ENCODE measurements at places on chromosomes 3 and 15. TPM values are rescaled to one million over a fixed set of nuclear protein-coding genes. Genes with fewer than 3 reads are reported as not detected.

GRCh38 chr3:5305684-5305989 is 118.1 kb downstream of the EDEM1 start:
- DNase-seq: no peak
- H3K4me1 ChIP-seq: no peaks in the 10 kb centered on the region
- peaks cover 13% of the 10 kb centered on the region for H3K27me3 ChIP-seq
- no peak overlapping the region for H3K27ac ChIP-seq
- no peaks in the 10 kb centered on the region for H3K36me3 ChIP-seq

DNA sequence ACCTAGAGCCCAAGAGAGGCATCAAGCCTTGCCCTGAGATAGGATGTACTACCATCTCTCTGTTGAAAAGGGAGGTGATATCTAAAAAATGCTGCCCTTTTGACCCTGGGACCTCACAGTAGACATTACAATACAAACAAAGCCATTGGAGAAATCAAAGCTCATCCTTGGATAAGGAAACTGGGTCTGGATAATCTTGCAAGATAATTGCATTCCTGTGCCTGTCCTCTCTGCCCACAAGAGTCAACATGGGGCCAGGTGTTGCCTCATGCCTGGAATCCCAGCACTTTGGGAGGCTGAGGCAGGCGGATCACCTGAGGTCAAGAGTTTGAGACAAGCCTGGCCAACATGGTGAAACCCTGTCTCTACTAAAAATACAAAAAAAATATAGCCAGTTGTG is 57.3 kb upstream of the DLG1 start:
- H3K4me1 ChIP-seq: no peaks in the 10 kb centered on the region
- H3K4me3 ChIP-seq: no peak overlapping the region
- no peaks in the 10 kb centered on the region for H3K27me3 ChIP-seq
- H3K27ac ChIP-seq: no peak overlapping the region
- no peaks in the 10 kb centered on the region for H3K36me3 ChIP-seq

- no peaks in the 10 kb centered on the region for H3K36me3 ChIP-seq
- H3K27me3 ChIP-seq: no peaks in the 10 kb centered on the region
- no peak for DNase-seq
- no peaks in the 10 kb centered on the region for H3K4me1 ChIP-seq
- H3K27ac ChIP-seq: no peak overlapping the region
Measured at GRCh38 chr3:189808246-189809007, 177.2 kb downstream of the TP63 start.

- H3K36me3 ChIP-seq: peaks cover 3% of the 10 kb centered on the region
- no peaks in the 10 kb centered on the region for H3K27me3 ChIP-seq
- peaks cover 6% of the 10 kb centered on the region for H3K4me1 ChIP-seq
- no peak overlapping the region for H3K4me3 ChIP-seq
Measured at GRCh38 chr3:15557511-15557946, 36.0 kb upstream of the COLQ start.

DNA sequence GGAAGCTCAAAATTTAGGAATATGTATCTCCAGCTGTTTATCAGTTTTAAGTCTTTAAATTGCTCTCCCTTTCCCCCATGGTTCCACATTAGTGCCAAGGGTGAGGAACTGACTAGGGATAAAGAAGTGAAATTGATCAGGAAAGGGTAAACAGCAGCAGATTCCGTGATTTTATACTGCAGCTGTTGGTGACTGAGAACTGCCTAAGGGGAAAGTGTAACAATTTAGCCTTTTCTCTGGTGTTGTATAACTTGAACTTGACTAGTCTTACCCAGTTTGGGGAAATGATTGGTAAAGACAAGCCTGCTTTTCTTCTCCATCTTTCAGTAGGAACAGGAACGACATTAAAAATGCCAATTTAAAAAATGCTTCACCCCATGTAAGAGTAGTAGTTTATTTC is 5.0 kb downstream of the SPRED1 start:
- no peak overlapping the region for H3K27ac ChIP-seq
- peaks cover 18% of the 10 kb centered on the region for H3K4me1 ChIP-seq
- no peak overlapping the region for H3K4me3 ChIP-seq
- DNase-seq: no peak

- H3K4me3 ChIP-seq: no peak overlapping the region
- no peak for DNase-seq
- no peaks in the 10 kb centered on the region for H3K36me3 ChIP-seq
- H3K27me3 ChIP-seq: peaks cover 5% of the 10 kb centered on the region
- H3K4me1 ChIP-seq: no peaks in the 10 kb centered on the region
- H3K27ac ChIP-seq: no peak overlapping the region
Measured at GRCh38 chr3:62496503-62496902, 123.2 kb upstream of the FEZF2 start.

DNA sequence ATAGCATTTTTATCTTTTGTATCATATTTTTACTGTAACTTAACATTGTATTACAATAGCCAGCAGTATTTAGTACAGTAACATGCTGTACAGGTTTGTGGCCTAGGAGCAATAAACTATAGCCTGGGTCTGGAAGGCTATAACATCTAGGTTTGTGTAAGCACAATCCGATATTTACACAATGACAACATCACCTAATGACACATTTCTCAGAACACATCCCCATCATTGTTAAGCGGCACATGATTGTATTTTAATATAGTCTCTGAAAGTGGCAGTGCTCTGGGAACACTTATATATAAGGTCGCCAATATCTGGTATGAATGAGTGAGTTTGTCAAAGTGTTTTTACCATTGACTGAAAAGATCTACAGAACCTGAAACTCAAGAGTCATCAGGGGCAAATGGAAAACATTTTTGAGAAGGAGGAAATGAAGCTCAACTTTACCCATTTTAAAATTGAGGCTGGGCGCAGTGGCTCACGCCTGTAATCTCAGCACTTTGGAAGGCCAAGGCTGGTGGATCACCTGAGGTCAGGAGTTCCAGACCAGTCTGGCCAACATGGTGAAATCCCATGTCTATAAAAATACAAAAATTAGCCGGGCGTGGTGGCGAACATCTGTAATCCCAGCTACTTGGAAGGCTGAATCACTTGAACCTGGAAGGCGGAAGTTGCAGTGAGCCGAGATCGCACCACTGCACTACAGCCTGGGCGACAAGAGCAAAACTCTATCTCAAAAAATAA is 38.8 kb upstream of the TNFSF10 start:
- no peak overlapping the region for H3K27ac ChIP-seq
- no peaks in the 10 kb centered on the region for H3K36me3 ChIP-seq
- no peaks in the 10 kb centered on the region for H3K27me3 ChIP-seq
- DNase-seq: no peak
- H3K4me3 ChIP-seq: no peak overlapping the region
- peaks cover 11% of the 10 kb centered on the region for H3K4me1 ChIP-seq

GRCh38 chr3:189119950-189120349 is 51.8 kb upstream of the TPRG1 start:
- no peaks in the 10 kb centered on the region for H3K36me3 ChIP-seq
- H3K4me1 ChIP-seq: no peaks in the 10 kb centered on the region
- H3K27ac ChIP-seq: no peak overlapping the region
- no peak overlapping the region for H3K4me3 ChIP-seq
- no peak for DNase-seq
- no peaks in the 10 kb centered on the region for H3K27me3 ChIP-seq

GRCh38 chr15:63339006-63339766 is 42.5 kb downstream of the CA12 start:
- H3K36me3 ChIP-seq: no peaks in the 10 kb centered on the region
- H3K4me1 ChIP-seq: no peaks in the 10 kb centered on the region
- H3K4me3 ChIP-seq: no peak overlapping the region
- H3K27ac ChIP-seq: no peak overlapping the region

GRCh38 chr3:43523454-43524053 is 98.3 kb downstream of the ANO10 start:
- no peak overlapping the region for H3K27ac ChIP-seq
- DNase-seq: no peak
- H3K36me3 ChIP-seq: no peaks in the 10 kb centered on the region

GRCh38 chr3:185717121-185717520 is 107.7 kb downstream of the IGF2BP2 start:
- H3K27ac ChIP-seq: no peak overlapping the region
- peaks cover 46% of the 10 kb centered on the region for H3K4me1 ChIP-seq
- no peaks in the 10 kb centered on the region for H3K36me3 ChIP-seq
- DNase-seq: no peak
- no peak overlapping the region for H3K4me3 ChIP-seq

DNA sequence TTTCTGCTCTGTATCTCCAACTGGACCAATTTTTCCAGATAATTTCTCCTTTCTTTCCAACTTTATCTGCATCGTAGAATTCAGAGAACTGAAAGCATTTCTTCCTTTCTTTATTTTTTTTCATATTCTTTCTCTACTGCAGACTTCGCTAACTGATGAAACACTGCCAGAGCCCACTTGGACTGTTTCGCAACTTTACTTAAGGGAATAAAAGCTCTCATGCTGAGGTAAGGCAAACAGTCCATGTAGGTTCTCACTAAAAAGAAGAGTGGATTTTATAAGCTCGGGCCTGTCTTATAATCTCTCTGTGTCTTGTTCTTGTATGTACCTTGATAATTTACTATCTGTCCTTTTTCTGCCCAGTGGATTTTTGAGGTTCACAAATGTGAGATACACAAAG is 163.5 kb downstream of the CNTN4 start:
- H3K27ac ChIP-seq: no peak overlapping the region
- no peaks in the 10 kb centered on the region for H3K27me3 ChIP-seq
- H3K36me3 ChIP-seq: no peaks in the 10 kb centered on the region
- DNase-seq: no peak
- no peak overlapping the region for H3K4me3 ChIP-seq

TMCC1 gene
- 32.5 TPM for total RNA-seq

GRCh38 chr15:48170981-48171380 is 7.1 kb downstream of the MYEF2 start:
- DNase-seq: no peak
- H3K4me1 ChIP-seq: no peaks in the 10 kb centered on the region
- H3K36me3 ChIP-seq: no peaks in the 10 kb centered on the region
- no peak overlapping the region for H3K4me3 ChIP-seq
- no peak overlapping the region for H3K27ac ChIP-seq
- H3K27me3 ChIP-seq: no peaks in the 10 kb centered on the region

- H3K27me3 ChIP-seq: 0 out of 2 replicates have a peak, but pooled peaks cover 4% of the 10 kb centered on the region
- H3K4me1 ChIP-seq: no peaks in the 10 kb centered on the region
- no peak for DNase-seq
- no peaks in the 10 kb centered on the region for H3K36me3 ChIP-seq
Measured at GRCh38 chr3:69540706-69541581, 155.1 kb upstream of the FRMD4B start.

DNA sequence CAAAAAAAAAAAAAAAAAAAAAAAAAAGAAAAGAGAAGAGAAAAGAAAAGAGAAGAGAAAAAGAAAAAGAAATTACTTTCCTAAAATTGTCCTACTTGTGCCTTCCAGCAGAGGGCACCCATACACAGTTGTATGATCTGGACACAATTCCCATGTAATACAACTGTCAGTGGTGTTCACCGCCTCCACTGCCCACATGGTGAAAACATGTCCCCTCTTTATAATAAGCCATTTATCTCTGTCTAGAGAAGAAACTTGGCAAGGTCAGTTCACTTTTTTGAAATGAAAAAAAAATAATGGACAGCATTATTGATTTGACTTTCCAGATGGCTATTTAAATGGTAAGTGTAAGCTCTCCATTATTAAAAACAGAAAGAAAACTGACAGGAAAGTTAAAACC is 459.4 kb downstream of the GBE1 start:
- DNase-seq: peak; percentile 13
- no peaks in the 10 kb centered on the region for H3K4me1 ChIP-seq
- H3K27ac ChIP-seq: no peak overlapping the region

GRCh38 chr15:49697121-49697520 is 76.3 kb downstream of the DTWD1 start:
- no peak for DNase-seq
- H3K4me3 ChIP-seq: no peak overlapping the region
- H3K27ac ChIP-seq: no peak overlapping the region
- H3K27me3 ChIP-seq: no peaks in the 10 kb centered on the region
- H3K4me1 ChIP-seq: no peaks in the 10 kb centered on the region

- H3K27ac ChIP-seq: no peak overlapping the region
- H3K27me3 ChIP-seq: peaks cover 15% of the 10 kb centered on the region
- H3K4me1 ChIP-seq: no peaks in the 10 kb centered on the region
Measured at GRCh38 chr3:192422997-192423342, 304.4 kb downstream of the FGF12 start.

DNA sequence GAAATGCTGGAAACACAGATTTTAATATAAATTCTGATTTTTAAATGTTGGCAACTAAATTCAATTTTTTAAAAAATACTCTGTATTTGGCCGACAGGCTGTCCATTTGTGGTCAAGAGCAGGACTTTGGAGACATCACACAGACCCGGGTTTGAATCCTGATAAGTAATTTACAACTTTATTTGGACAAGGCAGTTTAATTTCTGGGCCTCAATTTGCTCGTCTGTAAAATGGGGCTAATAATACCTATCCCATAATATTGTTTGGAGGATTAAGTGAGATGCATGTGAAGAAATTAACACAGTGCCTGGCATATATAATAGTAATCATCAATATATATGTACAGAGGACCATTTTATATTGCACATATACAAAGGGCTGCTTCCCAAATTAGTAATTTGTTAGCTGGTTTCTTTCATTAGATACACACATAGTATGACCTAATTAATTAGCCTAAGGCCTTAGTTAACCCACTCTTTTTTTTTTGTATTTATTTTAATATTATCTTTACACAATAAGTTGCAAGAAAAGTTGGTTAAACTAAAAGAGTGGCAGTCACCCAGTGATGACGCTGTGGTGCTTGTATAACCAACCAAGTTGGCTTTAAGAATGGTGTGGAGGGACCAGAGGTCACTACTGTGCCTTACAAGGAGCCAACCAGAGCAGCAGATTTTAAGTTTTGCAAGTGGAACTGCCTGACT is 665 bp downstream of the PIGB start:
- H3K27me3 ChIP-seq: no peaks in the 10 kb centered on the region
- H3K4me3 ChIP-seq: peak overlapping the region; percentile 85
- no peak for DNase-seq
- peak overlapping the region; percentile 89 for H3K27ac ChIP-seq

DNA sequence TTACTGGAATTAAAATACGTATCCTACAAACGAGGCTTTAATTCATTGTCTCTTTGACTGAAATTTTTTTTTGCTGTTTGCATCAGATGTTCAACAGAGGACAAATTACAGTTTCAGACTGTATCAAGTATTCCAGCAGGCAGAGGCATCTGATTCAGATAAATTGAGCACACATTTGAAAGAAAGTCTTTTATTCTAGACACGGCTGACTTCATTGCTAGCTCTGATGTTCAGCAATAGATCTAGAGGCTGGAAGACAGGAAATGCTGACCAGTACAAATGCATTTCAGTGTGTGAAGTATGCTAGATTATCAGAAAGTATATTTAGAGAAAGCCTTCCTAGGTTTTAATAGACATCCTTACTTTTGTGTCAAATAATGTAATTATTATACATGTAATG is 472.2 kb downstream of the NLGN1 start:
- no peaks in the 10 kb centered on the region for H3K27me3 ChIP-seq
- H3K27ac ChIP-seq: no peak overlapping the region
- no peaks in the 10 kb centered on the region for H3K36me3 ChIP-seq
- no peaks in the 10 kb centered on the region for H3K4me1 ChIP-seq

DNA sequence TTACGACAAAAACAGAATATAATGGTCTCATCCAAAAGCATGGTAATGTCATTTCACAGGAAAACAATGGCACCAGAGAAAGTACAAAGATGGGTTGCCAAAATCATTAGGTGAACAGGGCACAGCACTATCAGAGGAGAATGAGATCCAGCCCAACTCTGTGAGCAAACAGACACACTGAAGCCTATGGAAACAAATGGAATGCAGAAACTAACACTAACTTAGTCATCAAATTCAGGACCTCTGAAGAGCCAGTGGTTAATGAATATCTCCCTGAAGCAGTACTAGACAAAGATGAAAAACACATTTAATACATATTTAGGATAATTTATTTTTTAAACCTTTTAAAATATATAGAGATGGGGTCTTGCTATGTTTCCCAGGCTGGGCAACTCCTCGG is 14.6 kb upstream of the RPS17 start:
- no peak for DNase-seq
- peaks cover 14% of the 10 kb centered on the region for H3K27me3 ChIP-seq
- H3K4me1 ChIP-seq: no peaks in the 10 kb centered on the region
- H3K27ac ChIP-seq: no peak overlapping the region

CCNB2 gene
- 88.7 TPM for total RNA-seq

PKM gene
- total RNA-seq: 1,664 TPM
